Fibroblast of the conjunctiva (primary cell): ENCODE measurements at places on chromosomes 6 and 20.

- DNase-seq = no peak
Measured at GRCh38 chr6:1016329-1017302, 295.3 kb upstream of the FOXQ1 start.

DNA sequence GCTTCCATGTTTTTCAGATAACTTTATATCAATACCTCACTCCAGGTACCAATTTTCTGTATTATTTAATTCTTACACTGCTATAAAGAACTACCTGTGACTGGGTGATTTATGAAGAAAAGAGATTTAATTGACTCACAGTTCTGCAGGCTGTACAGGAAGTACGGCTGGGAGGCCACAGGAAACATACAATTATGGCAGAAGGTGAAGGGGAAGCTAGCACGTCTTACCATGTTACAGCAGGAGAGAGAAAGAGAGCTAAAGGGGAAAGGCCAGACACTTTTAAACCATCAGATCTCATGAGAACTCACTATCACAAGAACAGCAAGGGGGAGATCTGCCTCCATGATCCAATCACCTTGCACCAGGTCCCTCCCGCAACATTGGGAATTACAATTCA lies 119.1 kb upstream of the BMP5 start:
- no peak for DNase-seq

DNA sequence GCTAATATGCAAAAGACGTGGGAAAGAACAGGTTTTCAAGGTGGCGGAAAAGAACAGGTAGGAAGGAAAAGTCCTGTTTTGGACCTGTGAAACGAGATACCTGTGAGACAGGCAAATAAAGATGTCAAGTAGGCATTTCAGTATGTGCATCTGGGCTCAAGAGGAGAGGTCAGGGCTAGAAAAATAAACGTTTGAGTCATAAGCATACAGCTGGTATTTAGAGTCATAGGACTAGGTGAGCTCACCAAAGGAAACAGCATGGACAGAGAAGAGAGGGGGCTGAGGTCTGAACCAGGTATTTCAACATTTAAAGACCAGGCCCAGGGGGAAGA lies 14.9 kb downstream of the MTFR2 start:
- DNase-seq = no peak

GRCh38 chr20:23164176-23164601 lies 78.1 kb upstream of the CD93 start:
- DNase-seq = no peak

DNA sequence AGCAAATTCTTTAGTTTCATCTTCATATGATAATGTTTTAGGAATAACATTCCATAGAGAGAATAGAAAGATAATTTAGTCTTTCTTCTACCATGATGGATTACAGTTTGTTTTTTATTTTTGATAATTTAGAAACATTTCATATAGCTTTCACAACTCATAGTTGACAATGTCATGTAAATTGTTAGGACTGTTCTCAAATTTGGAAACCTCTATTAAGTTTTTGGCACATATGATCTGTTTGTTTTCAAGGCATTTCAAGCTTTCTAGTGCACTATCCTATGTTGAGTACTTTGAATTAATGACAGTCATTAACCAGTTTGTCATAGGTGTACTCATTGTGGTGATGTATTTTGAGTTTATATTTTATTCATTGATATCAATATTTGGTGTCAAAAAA lies 10.7 kb upstream of the TFB1M start:
- DNase-seq = no peak

GRCh38 chr20:50577175-50578018 lies 67.2 kb downstream of the PTPN1 start:
- DNase-seq = no peak

- DNase-seq = no peak
Measured at GRCh38 chr20:11266571-11266970, 592.8 kb upstream of the JAG1 start.

DNA sequence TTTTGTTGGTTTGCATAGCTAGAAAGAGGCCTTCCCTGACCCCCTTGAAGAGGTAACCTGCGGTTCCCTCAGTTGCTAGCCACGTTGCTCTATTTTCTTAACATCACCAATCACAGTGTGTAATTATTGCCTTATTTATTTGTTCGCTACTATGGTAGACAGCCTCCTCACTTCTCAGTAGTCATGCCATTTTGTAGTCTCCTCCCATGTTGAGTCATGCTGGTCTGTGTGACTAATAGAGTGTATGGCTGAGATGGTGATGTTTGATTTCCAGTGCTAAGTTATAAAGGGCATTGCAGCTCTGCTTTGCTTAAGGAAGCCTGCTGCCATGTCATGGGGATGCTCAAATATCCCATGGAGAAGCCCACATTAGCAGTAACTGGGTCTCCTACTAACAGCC lies 236.6 kb upstream of the CHD6 start:
- no peak for DNase-seq

DNA sequence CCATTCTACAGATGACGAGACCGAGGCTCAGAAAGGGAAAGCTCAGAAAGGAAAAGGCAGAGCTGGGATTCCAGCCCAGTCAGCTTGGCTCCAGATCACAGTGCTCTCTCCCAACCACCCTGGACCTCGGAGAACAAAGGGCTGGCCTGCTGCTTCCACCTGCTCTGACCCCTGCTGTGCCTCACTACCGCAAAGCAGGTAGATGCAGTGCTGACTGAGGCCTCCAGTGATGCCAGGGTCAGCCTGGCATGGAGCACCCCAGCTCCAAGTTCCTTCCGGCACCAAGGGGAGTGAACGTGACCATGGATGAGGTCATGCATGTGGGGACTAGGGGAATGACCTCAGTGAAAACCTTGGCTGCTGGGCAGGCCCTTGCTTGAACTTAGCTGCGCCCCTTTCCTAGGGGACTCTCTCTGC lies 20.7 kb upstream of the TLDC2 start:
- DNase-seq = no peak

DNA sequence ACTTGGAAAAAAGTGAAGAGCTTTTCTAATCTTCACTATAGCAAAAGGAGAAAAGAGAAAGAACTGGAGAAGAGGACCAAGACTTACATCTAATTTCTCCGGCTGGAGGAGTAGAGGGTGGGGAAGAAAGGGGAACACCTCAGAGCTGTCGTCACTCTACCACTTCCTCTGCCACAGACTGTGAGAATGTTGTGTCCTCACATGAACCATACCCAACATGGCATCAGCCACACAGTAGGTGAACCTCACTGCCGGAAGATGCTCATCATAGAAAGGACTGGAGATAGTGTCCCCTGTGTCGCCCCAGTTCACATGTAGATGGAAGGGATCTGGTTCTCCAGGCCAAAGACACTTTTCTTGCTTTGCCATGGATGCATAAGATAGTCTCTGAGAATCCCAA lies 604.4 kb upstream of the NOX3 start:
- no peak for DNase-seq

DNA sequence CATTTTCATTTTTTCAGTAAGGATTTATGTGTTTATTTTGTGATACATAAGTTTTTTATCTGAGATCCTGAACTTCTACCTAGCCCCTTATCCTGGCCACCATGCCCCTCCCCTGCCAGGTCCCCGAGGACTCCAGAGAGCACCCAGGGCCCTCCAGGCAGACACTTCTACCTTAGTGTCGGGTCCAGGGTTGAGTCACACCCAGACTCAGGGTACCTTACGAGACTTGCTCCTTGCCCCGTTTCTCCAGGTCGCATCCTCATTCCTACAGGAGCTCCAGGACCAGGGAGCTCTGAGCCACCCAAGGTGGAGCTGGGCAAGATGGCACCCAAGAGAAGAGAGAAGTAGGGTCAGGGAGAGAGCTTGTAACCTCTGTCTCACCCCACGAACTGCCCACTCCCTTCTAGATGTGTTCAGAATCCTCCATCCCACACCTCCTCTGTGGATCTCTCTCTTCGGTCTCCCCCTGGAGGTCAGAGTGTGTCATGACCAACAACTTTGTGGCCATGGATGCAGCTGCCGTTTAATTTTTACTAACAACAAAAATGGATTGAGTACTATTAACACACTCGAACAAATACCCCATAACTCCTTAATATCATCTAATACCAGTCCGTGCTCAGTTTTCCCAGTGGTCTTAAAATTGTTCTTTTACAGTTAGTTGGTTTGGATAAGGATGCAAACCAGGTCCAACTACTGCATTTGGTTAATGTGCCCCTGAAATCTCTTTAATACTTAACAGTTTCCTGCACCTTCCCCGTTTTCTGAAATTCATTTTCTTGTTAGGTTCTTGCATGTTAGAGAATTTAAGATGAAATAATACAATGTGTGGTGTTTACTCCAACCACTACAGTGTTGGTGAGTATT lies 130.6 kb upstream of the INSM1 start:
- no peak for DNase-seq

DNA sequence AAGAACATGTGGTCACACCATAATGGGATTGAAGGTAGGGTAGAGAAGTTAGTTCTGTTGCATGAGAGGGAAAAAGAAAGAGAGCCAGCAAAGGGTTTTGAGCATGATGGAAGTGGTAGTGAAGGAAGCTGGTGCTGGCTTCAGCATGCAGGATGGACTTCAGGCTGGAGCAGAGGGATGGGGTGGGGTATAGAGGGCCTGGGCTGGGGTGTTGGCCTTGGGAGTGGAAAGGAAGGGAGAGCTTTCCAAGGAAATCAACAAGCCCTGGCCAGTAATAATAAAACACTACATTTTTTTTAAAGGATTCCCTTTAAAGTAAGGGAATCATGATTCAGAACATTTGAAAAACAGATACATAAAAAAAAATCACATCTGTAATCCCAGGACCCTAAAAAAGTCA lies 61.2 kb downstream of the LAMA4 start:
- DNase-seq = no peak

- DNase-seq = no peak
Measured at GRCh38 chr20:52847731-52848359, 124.3 kb upstream of the TSHZ2 start.

DNA sequence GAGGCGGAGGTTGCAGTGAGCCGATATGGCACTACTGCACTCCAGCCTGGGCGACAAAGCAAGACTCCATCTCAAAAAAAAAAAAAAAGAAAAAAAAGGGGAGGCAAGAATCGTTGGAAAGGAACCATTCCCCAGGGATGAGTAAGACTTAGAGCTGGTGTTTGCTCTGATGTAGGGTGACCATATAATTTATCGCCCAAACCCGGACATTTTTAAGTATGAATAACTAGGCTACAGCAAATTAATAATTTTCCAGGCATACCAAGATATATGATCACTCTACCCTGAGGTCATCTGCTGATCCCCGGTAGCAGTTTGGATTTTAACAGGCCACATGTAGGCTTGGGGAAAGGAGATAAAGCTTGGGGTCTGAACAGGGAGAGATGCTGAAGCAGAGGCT lies 260.9 kb downstream of the BTBD9 start:
- DNase-seq = no peak

DNA sequence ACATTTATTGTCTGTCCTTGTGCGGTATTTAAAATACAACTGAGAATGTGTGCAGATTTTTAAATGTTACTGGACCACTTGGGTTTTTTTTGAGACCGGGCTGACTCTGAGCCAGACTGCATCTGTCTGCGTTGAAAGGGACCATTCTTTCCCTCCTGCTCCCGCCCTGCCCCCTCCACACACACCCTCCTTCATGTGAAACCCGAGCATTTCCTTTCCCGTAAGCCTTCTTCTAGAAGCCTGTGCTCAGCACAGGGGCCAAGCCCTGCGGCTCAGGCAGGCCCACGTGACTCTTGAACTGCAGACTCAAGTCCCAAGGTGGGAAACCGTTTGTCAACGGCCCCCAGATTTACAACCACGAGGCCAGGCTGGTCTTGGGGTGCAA lies 82.7 kb upstream of the FOXC1 start:
- DNase-seq = peak; percentile 44

DNA sequence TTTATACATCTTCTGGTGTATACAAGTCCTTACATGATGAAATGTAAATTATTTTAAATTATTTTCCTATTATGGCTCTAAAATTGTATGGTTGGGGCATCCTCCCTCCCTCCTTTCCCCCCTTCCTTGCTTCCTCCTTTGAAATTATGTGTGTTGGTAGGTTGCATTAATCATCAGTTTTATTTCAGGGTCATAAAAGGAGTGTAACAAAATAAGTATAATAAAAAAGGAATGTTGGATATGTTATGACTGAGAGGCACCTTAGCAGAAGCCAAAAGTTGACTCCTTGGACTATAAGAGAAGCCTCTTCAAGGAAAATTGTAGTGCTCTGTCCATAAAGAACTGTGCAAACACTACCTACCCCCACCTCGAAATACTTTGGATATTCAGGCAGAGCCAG lies 46.6 kb upstream of the PTPRK start:
- DNase-seq = no peak

- no peak for DNase-seq
Measured at GRCh38 chr20:34536798-34537394, 20.7 kb downstream of the DYNLRB1 start.

GRCh38 chr20:24033151-24033550 lies 44.6 kb upstream of the GGTLC1 start:
- no peak for DNase-seq

DNA sequence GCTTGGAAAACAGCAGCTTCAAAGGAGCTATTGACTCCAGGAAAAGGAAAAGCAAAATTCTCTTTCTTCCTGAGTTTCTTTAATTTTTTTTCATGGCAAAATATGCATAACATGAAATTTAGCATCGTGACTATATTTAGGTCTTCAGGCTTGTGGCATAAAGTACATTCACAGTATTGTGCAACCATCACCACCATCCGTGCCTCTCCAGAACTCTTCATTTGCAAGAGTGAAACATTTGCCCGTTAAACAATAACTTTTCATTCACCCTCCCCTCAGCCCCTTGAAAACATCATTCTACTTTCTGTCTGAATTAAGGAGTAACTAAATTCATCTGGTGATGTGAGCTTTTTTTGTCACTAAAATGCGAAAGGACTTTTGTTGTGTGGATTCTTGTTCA lies 251.7 kb downstream of the PHACTR1 start:
- DNase-seq = no peak

GRCh38 chr6:98832284-98833056 lies 1.9 kb upstream of the POU3F2 start:
- DNase-seq = peak; percentile 13

GRCh38 chr6:4635666-4636065 lies 140.5 kb upstream of the CDYL start:
- DNase-seq = no peak

DNA sequence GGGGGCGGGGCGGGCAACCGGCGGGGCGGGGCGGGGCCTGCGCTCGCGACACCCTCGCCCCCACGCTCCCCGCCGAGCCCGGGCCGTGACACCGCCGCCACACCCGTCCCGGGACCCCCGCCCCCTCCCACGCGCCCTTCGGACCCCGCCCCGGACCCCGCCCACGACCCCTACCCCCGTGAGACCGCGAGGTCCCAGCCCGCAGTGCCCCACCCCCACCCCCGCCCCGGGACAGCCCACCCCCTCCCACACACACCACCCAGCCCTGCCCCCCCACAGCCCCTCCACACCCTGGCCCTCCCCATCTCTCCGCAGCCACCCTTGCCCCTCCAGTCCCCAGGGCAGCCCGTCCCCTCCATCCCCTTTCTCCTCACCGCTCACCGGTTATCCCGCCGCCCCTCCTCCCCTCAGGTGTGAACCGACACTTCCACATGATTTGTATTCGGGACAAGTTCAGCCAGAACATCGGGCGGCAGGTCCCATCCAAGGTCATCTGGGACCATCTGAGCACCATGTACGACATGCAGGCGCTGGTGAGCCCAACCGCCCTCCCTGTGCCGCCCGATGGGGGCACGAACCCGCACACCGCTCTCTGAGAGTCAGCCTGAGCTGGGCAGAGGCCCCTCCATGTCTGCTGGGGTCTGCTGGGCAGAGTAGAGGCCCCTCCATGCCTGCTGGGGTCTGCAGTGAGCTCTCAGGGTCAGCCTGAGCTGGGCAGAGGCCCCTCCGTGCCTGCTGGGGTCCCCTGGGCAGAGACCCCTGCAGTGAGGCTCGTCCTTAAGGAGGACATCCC lies 622 bp downstream of the MRGBP start:
- no peak for DNase-seq

- no peak for DNase-seq
Measured at GRCh38 chr6:36160147-36160760, 29.9 kb downstream of the MAPK13 start.
